Stimulated activated CD8-positive, alpha-beta memory T cell treated with anti-CD3 and anti-CD28 coated beads, Interleukin-15, amount 100 ng/mL, for 24 hours (primary cell): ENCODE measurements at places on chromosomes 7 and 10.

DNA sequence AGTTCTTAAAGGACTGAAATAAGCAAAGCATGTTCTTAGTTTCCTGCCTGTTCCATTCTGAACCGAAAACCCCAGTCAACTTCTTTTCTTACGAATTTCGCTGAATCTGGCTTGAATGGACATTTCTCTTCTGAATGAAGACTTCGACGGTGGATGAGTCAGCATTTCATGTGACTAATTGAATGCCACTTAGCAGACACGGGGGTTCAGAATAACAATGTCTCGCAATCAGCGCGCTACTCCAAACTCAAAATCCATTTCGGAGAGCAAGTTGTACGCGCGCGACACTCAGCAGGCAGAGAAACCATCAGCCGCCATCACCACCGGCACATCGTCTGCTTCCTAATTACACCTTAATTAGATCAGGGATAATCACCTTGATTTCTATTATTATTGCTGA lies 239.0 kb upstream of the KLF6 start:
- no peak for DNase-seq

GRCh38 chr10:115773832-115774231 lies 499.2 kb downstream of the GFRA1 start:
- DNase-seq, result no peak

DNA sequence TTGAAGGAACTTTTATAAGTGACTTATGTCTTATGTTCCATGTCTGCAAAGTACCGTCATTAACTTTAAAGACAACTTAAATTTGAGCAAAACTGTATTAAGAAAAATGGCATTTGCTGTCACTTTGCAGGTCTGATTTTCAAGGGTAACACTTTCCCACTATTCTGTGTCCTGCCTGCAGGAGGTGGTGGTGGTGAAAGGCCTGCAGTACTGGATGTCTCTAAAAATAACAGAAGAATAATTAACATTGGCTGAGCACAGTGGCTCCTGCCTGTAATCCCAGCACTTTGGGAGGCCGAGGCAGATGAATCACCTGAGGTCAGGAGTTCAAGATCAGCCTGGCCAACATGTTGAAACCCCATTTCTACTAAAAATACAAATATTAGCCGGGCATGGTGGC lies 13.2 kb upstream of the PTER start:
- DNase-seq, result no peak

GRCh38 chr10:124612611-124613498 lies 131.3 kb downstream of the FAM53B start:
- DNase-seq, result no peak

- DNase-seq, result no peak
Observed at GRCh38 chr7:38699471-38699870, 68.3 kb upstream of the AMPH start.

DNA sequence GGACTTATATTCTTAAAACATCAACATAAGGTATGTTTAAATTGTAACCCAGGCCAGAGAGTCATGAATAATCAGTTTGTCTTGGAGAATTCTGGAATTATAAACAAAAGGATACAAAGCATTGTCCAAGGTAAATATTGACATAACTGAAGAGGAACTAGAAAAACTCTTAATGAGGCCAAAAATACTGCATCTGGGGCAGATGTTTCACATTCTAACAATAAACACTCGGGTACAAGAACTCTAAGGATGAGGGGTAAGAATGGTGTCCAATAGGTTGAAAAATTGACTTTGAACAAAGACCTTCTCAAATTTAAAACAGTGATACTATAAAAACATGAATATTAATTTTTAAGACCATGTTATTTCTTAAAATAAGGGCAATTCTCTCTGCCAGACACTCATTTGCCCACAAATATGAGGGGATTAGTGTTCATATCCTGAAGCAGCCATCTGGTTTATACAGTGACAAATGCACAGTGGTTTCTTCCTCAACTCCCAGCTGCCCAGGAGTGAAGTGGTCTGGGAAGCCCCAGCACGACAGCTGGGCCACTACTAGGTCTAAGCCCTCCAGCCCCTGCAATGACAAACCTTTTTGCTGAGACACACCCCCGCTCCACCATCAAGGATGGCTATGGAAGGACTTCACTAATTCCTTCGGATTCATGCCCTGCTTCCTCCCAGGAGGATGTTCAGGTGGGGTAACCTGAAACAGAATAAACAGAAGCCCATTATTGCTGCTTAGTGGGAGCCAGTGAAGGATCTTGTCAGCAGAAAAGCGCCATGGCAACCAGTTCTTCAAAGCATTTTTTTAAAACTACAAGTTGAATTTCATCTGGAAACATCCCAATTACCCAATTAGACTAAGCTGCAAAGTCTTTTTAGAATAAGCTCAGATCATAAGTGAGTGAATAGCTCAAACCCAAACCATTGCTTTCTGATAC lies 107.5 kb upstream of the ARID5B start:
- DNase-seq, result no peak

DNA sequence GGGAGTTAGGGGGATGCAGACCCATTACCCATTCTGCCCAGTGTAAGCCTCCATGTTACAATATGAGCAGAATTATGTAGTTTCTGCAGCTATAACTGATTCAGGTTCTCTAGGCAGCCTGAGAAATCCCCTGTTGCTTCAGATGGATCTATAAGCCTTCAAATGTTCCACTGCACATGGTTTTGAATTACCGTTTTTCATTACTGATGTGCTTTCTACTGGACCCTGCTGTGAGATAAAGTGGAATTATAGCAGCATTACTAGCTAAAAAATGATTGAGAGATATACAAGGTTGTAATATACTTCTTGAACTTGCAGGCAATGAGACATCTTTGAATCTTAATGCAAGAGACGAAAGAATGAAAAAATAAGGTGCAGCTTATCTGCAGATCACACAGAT lies 38.4 kb upstream of the ANAPC16 start:
- DNase-seq, result no peak

DNA sequence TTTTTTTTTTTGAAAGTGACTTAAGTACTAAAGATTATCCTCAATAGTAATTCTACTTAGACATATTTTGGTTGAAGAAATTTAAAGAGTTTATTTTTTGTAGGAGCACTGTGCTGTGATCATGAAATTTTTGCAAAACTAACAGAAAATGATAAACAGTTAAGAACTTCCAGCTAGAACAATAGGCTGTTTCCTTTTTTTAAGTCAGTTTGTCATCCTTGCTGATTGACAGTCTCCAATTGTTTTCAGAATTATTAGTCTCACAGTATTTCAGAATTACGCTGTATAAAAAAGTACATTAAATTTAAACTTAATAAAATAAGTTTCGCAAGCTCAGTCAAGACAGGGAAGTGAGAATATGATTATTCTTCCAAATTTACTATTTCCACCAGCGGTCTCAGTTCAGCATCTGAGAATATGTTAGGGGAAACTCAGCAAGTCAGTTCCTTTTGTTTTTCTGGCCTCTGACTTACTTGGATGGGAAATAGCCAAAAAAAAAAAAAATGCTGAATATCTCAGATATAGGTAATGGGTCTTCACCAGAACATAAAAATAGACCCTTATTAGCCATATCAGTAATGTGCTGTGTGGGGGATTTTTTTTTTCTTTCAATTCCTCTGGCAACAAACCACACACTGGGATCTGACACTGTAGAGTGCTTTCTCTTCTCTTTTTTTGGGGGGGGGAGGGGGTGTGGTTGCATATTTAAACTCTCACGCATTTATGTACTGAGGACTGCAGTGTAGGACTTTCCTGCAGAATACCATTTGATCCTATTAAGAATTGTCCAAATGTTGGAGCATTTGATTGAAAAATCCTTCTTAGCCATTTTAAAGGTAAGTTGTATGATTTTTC lies at the start of gene CD36:
CD36 (plus strand) TSS at position 732 of the 855 bp plus-strand sequence. CDS start 8,099 bp downstream, outside the sequence.
- no peak for DNase-seq

- no peak for DNase-seq
Observed at GRCh38 chr7:131493581-131493980, 62.8 kb downstream of the PODXL start.

DNA sequence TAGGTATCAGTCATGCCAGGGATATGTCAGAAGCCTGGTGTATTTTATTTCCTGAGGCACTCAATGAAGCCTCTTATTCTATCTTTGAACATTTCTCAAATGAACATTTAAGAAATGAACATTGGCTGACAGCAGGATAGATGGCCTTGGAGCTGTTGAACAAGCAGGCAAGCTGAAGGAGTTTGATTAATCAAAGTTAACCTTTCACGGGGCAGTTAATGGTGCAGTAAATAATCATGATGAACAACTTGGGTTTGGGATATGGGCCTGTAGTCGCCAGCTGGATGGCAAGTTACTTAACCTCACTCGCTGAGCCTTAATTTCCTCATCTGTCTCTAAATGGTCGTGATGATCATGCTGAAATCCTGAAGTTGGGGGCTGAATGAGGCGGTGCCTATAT lies 333.0 kb downstream of the SFMBT2 start:
- no peak for DNase-seq

GRCh38 chr7:5626498-5626897 lies 155.0 kb downstream of the RNF216 start:
- DNase-seq, result no peak
